CD8-positive, alpha-beta memory T cell (primary cell): ENCODE measurements at places on chromosomes 2 and 18.

GRCh38 chr18:31204166-31204565 is 41.5 kb upstream of the DSC1 start:
- DNase-seq, result no peak

- peak; percentile 22 for DNase-seq
Measured at GRCh38 chr2:6826081-6826913, 39.4 kb downstream of the CMPK2 start.

DNA sequence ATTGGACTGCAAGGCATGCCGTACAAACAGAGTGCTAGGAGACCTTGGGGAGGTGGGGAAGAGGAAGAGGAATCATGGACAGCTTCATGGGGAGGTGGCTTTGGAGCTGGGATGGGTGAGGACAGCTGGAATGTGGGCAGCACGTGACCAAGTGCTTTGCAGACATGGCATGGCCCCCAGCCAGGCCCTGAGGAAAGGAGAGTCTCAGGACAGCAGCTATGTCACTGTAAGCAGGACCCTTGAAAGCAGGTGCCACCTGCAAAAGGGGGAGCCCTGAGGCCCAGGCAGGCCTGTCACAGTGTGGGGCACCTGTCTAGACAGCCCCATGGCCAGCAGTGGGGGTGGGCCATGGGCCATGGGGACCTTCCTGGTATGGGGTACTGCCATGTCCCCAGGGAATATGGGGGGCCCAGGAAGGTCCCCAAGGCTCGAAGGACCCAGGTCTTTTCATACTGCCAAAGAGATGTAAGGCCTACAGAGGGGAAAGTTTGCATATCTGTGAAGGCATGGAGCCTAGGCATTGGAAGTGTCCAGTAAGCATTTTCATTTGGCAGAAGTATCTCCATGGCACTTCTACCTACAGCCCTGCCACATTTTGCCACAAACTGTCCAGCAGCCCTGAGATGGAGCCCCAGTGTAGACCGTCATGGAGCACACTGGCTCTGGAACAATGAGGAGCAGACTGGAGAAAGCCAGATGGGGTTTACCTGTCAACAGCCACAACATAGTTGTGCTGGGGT is 9.9 kb downstream of the PAX8 start:
- DNase-seq, result no peak

DNA sequence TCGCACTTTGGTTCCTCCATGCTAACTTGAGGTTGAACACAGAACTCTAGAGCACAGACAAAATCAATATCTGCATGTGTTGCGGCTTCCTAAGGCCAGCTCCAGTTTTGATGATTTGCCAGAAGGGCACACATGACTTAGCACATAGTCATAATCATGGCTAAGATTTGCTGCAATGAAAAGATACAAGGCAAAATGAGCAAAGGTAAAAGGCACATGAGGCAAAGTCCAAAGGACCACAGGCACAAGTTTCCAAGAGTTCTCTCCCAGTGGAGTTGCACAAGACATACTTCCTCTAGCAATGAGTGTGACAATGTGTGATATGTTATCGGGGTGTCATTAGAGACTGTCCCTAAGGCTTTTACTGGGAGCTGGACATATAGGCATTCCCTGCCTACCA is 24.2 kb upstream of the CXXC1 start:
- no peak for DNase-seq

- no peak for DNase-seq
Measured at GRCh38 chr2:209771474-209772289, at the start of gene UNC80. Gene UNC80, plus strand, starts transcription at chr2:209771832. Its CDS starts 241 bp downstream, at chr2:209772073.

- no peak for DNase-seq
Measured at GRCh38 chr2:172806996-172807395, 71.4 kb downstream of the RAPGEF4 start.

DNA sequence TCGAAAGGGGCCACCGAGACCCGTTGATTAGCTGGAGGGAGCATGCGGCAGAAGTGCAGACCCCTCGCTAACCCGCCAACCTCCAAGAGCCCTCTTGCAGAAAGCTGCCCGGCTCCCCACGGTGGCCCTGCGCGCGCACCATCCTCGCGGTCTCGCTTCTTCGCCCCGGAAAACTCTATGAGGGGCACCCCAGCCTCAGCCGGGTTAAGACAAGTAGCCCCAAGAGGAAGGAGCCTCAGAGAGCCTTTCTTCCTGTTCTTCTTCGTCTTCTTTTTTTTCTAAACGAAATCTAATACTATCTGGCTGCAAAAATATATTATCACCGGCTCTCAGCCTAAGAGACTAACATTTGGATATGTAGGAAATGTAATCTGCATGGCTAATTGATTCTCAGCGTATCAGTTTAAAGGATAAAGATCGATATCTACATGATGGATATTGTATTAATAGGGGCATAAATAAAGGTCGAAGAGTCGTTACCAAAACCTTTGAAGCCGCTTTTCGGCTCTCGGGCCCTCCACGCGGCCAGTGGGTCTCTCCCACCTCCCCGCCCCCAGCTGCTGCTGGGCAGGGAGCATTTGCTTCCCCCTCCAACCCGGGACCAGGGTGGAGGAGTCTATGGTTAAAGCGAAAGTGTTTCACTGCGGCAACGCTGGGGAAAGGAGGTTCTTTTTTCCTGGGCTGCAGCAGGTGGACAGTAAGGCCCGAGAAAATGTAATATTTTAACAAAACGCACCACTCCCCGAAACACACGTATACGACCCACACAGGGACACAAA is 6.1 kb upstream of the PAX3 start:
- DNase-seq, result no peak

DNA sequence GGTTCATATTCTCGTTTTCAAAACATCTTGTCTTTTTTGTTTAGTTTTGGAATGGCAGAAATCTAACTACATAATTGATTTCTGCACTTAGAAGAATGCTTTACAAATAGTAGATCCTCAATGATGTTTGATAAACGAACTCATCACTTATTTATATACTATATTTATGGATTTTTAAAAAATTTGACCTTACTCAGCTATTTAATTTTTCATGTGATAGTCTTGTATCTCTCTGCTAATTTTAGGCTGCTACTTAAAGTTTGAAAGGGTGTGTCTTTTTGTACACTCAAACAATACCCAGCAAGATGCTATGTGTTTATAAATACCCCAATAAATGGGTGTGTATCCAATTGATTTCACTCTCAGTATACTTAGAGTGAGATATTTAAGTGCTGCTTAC is 86.9 kb downstream of the EHBP1 start:
- no peak for DNase-seq

DNA sequence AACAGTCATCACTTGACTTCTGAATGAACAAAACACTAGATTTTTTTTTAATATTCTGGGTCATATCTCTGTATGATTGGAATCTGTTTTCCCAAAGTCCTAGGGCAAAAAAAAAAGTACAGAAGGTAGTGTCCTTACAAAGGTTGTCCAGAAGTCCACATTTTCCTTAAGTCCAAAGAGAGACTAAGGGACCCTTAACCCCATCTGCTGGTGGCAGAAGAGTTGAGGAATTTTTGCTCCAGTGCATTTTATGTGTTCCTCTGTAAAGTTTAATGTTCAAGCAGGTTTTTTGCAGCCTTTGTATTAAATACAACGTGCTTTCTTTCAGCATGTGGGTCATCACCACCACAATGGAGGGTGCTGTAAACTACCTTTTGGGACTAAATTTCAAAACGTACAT is 215.9 kb downstream of the SP3 start:
- DNase-seq, result no peak
